Right atrium auricular region (tissue), 2 donors: ENCODE measurements at places on chromosomes 16 and 17. TPM values are rescaled to one million over a fixed set of nuclear protein-coding genes. Genes with fewer than 3 reads are reported as not detected.

GRCh38 chr17:65589321-65589720 lies 27.9 kb upstream of the AXIN2 start:
- DNase-seq: no peak

GRCh38 chr17:43671031-43671692 lies 9.4 kb upstream of the MEOX1 start:
- no peak for DNase-seq

- DNase-seq: no peak
Observed at GRCh38 chr16:84914273-84914672, 94.5 kb downstream of the CRISPLD2 start.

DNA sequence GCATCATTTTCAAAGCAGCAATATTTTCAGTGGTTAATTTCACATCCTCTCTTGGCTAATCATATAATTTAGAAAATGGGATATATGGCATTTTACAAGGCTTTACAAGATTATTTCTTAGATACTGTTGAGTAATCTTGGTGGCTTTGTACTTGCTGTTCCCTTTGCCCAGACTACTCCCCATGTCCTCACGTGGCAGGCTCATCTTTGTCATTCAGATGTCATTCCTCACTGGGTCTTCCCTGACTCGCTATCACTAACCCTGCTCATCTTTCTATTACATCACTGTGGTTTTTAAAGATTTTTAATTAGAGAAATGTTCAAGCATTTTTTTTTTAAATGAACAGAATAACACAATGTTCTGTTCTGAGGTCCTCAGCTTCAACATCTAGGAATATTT lies 240.0 kb upstream of the IRX5 start:
- no peak for DNase-seq

DNA sequence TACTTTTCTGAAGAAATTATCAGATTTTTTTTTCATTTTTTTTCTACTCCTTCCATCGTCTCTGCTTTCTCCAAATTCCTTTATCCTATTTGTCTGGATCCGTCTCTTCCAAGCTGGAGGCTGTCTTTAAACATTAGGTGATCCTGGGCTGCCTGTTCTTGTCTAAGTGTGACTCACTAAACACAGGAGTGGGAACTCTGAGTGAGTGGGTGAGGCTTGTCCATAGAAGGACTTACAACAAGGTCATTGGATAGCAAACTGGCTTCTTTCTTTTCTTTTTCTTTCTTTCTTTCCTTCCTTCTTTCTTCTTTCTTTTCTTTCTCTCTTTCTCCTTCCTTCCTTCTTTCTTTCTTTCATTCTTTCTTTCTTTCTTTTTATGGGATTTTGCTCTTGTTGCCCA lies 18.2 kb downstream of the ALOX15 start:
- DNase-seq: no peak

DNA sequence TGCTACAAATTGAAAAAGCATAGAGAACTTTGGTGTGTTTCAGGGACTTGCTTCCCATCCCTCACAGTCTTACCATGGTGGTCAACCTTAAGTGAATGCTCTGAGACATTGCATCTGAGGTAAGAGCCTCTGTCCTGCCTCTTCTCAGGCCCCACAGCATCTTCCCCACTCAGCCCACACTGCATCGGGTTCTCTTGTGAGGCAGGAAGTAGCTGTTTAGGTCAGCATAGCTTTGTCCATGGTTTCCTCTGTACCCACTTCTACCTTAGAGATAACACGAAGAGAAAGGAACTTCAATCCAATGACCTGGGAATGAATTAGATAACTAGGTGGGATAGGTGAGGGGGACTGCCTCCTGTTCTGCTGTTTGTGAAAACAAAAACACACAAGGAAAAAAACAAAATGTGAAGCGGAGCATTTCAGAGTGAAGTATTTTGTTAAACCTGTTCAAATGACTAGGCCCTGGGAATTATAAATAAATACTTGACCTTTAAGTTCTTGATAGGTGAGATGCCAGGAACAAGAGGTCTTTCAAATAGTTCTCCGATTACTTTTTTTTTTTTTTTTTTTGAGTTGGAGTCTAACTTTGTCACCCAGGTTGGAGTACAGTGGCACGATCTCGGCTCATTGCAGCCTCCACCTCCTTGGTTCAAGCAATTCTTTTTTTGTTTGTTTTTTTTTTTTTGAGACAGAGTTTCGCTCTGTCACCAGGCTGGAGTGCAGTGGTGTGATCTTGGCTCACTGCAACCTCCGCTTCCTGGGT lies 17.7 kb downstream of the SOCS7 start:
- DNase-seq: no peak

DNA sequence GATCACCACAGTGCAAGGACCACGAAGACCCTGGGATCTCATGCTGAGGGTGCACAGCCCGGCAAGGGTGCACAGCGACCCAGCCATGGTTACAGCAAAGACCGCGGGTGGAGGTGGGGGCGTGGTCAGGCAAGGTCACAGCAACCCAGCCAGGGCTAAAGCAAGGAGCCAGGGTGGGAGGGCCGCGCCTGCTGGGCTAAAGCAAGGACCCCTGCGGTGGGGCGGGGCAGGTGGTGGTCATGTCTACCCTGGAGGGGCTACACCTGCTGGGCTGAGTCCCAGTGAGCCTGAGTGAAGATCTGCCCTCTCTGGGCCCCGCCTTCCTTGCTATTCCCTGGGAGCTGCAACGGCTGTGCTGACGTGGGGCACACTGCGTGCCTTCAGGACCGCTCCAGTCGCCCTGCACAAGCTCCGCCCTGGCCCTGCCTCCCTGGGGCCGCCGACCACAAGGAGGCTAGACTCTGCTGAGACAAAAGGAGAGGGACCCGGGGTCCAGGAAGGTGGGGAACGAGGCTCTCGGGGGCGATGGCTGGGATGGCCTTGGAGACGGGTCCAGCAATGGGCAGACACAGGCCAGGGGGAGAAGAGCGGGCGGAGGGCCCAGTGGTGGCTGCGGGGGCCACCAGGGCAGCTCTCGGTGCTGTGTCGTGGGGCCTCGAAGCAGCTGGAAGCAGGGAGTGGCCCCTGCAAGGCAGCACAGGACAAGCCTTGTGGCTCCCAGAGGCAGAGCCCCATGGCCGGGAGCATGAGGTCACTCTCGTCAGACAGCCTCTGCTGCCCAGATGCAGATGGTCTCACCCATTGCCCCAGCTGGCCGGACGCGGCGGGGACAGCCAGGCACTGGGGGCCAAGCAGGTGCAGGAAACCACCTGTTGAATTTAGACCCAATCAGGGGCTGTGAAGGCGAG lies 52.8 kb downstream of the CBFA2T3 start:
- no peak for DNase-seq

- no peak for DNase-seq
Observed at GRCh38 chr16:69935278-69935711, 15.8 kb upstream of the CLEC18A start.

GRCh38 chr17:69375229-69375628 lies 39.3 kb upstream of the MAP2K6 start:
- DNase-seq: no peak

DNA sequence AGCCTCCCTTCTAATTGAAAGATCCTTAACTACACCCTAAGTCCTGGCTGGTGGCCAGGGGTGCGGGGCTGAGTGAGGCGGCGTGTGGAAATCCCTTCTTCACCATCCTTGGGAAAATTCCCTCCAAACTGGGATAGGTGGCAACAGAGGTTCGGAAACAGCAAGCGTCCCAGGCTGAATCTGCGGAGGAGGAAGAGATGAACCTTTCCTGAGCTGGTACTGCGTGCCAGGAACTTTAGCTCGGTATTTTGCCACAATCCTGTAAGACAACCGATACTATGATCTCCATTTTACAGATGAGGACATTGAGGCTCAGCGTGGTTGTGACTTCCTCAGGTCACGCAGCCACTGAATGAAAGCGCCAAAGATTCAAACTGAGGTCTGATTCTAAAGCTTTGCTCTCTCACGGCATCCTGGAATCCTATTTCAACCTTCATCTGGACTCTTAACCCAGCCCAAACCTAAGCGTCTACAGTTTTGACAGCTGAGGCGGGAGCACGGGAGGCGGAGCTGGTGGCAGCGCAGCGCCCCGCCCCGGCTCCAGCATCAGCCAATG lies 583 bp upstream of the CYLD start:
- DNase-seq: no peak

- no peak for DNase-seq
Observed at GRCh38 chr17:32461853-32462617, 17.7 kb downstream of the PSMD11 start.

DNA sequence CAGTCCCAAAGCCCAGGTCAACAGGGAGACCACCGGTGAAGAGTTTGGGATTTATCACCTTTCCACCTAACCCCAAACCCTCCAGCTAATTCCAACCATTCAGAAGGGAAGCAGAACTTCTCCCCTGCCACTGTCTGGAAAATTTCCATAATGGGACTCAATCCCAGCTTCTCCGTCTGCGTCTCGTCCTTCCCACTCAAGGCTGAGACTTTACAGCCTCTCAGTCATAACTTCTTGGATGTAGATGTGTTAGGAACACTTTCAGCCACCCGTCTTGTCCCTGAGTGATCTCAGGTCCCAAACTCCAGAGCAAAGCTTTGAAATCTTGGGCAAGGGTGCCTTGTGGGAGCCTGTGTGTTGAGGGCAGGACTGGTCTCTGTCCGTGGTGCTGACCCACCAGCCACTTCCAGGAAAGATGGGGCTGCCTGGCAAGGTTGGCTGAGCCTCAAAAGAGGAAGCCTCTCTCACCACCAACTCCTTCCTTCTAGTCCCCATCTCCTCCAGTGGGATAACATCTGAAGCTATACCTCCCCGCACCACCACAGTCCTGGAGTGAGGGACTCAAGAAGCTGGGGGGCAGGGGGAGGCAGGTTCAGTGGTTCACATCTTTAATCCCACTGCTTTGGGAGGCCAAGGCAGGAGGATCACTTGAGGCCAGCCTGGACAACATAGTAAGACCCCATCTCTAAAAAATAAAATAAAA lies 9.3 kb downstream of the GAS2L2 start:
- DNase-seq: no peak

DNA sequence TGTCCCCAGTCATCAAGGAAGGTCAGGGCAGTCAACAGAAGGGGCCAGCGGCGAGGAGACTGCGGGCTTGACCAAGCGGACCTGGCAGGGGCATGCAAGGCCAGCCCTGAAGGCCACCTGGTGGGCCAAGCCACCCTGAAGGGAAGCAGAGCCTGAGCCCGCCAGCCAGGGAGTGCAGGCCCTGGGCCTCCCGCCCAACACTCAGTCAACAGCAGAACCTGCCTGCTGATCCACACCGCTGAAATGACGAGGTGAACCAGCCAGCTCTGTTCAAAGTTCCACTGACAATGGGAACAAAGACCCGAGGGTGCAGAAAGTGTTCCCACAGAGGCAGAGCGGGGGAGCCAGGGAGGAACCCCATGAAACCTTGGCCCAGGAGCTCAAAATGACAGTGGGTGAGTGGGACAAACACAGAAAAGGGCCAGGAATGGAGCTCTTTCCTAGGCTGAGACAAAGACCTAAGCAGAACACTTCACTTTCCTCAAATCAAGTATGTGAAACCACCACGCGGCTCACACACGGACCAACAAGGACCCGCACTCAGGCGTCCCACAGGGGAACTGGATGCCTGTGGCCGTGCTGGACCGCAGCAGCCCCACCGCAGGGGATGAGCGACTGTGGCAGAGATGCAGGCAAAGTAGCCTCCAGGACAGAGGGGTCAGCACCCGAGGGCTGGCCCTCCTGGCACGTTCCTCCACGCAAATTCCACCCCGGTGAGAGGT lies 12.0 kb downstream of the AXIN1 start:
- DNase-seq: no peak

GRCh38 chr17:81277421-81277820 lies 17.7 kb downstream of the SLC38A10 start:
- DNase-seq: no peak

DNA sequence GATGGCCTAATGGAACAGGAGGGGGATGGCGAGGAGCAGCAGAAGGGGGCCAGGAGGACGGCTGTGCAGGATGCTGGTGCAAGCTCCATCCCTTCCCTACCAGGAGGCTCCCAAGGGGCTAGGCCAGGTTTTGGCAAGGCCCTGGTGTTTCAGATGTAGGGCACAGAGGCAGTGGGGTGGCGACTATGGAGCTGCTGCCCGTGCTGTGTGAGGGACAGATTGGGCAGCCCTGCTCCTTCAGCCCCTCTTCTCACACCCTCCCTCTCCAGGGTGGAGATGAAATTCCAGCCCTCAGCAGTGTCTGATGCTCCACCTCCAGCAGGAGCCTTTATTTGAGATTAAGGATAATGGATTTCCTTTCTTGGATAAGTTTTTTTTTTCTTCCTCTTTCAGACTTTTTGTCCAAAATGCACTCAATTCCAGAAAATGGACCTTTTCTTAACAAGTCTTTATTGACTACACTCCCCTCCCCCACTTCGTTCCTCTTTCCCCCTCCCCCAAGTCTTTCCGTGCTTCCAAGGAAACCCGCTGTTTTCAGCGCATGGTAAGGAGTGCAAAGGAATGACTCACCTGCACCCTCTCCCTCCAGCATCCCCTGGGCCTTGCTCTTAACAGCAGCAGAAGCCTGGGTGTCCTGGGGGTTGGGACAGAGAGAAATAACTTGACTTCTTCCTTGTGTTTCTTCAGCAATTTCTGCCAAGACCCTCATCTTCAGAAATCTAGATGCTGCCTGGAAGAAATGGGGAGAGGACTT lies 95.2 kb downstream of the CCDC182 start:
- no peak for DNase-seq

- DNase-seq: no peak
Observed at GRCh38 chr17:19411631-19412030, 599 bp downstream of the RNF112 start.

DNA sequence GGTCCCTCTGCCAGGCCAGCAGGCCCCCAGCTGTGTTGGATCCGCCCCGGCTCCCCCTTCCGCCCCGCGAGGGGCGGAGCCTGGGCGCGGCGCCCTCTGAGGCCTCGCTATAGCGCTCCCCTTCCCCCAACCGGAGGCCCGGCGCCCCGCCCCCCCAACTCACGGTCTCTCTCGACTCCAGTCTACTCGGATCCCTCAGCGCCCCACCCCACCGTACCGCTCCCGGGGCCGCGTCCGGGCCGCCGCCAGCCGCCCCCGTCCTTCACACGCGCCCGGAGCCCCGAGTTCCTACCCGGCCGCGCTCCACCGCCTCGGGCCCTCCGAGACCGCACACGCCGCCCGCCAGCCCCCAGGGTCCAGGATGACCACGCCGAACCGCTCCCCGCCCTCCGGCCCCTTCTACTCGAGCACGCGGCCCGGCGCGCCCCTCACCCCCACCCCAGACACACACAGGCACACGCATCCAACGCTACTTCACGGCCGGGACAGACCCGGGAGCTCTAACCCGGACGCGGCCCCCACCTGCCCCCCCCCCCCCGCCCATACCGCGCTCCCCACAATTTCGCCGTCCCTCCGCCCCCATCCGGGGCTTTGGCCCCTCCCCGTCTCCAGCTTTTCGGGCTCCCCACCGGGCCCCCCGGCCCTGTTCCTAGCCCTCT lies 1.4 kb downstream of the PHF23 start:
- DNase-seq: no peak

DNA sequence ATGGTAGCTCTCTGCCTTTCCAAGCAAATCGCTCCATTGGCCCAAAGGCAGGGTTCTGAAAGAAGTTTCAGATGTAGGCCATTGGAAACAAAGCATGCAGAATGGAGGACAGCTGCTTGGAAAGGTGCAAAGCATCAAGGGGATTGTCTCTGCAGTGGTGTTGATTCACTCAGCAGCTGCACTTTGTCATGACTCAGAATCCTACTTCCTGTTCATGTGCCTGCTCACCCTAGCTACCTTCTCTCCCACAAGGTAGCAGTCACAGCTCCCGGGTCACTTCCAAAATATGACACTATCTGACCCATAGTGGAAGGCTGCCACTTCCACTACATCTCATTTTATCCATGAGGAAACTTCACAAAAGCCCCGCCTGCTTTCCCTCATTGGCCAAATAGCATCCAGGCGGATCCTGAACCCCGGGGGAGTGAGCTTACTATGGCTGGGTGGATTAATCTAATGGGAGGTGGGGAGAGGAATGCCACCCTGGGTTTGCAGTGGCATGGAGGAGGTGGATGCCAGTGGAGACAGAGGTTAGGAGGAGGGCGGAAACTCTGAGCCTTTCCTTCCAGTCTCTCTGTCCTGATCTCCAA lies 74.7 kb upstream of the NKD1 start:
- DNase-seq: no peak

CRYM gene
- 77.7 TPM for total RNA-seq

STAC2 gene
- 0.82 TPM for total RNA-seq
